ENCODE measurements at places on chromosomes 2 and 18.

DNA sequence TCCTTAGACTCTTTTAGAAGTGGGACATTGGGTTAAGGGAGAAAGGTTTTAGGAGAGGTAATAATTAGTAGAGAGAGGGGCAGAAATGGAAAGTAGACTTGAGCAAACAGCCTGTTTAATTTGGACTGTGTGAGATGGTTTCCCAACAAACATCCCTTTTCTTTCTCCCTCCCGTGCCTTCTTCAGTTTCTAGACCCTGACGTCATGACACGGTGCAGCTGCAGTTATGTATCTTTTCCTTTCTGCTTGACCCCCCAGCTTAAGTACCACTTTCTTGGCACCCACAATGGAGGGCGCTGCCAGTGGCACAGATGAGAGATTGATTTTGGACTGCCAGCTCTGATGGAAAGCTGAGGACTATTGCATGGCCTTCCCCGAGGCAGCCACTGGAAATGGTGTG, 86.9 kb upstream of the FAM136A start:
- DNase-seq: no peak

- DNase-seq: no peak
These were observed 45.2 kb downstream of the CYP1B1 start for GRCh38 chr2:38030635-38031355.

GRCh38 chr18:22483407-22483806, 65.7 kb upstream of the CTAGE1 start:
- DNase-seq: no peak

- no peak for DNase-seq
These were observed 83.9 kb upstream of the SLC39A10 start for GRCh38 chr2:195572895-195573683.

DNA sequence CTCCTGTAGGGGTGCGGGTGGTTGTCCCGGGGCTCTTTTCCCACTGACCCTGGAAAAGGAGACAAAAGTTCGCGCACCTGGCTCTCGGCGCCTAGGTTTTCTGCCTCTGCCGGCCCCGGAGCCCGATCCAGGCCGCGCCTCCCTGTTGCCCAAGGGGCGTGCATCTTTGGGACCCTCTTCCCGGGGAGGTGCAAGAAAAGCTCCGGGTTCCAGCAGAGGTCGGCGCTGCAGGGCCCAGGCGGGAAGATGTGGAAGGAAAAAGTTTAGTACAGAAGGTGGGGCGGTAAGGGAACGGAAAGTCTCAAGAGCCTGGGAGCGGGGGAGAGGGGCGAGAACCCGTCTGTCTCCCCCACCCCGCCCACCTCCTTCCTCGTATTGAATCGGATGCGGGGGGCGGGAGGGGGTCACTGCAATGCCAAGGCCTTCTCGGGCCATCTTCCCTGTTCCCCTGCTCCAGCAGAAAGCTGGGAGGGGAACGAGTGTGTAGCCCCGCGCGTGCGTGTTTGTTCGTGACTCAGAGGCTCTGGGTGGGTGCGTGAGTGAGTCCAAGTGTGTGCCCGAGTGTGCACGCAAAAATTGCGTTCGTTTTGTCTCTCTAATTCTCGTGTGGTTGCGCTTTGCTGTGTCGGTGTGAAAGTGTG, 6.3 kb upstream of the EN1 start:
- no peak for DNase-seq

DNA sequence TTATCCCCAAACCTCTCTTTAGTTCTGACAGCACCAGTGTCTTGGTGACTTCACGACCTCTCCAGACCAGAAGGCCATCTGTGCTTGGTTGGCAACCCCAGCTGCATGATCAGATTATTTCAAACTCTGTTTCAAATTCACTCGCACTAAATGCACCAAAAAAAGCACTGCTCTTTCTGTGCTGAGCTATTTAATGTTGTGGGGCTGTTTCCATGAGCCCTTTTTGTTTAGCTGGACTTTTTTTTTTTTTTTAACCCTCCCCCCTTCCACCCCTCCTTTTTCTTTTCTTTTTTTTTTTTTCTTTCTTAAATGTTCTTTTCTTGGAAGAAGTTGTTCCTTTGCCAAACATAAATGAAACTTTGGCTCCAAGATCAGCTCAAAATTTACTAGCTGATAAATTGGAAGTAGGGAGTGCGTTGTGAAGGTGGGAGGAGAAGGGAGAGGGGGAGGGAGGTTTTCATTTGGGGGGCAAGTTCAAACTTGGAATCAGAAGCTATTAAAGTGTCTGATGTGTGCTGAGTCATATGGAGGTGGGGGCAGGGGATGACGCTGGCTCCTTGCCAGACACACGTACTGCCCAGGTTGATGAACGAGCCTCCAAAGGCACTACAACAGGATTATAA, 543.0 kb upstream of the TNP1 start:
- peak; percentile 8 for DNase-seq

DNA sequence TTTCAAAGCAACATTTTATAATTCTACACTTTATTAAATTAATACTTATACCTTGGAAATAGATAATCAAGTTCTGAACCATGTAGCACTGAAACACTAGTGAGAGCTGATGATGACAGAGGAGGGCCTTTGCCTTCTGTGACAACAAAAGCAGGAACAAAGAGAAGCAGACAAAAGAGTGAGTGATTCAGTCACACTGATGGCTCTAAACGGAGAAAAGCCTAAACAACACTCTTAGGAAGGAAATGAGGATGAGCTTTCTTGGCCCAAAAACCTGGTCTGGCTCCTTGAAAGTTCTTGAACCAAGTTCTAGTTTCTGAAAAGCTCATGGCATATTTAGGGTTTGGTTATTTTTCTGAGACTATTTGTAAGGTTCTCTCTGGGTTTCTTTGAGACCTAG, 271.9 kb downstream of the DPP10 start:
- peak; percentile 18 for DNase-seq

DNA sequence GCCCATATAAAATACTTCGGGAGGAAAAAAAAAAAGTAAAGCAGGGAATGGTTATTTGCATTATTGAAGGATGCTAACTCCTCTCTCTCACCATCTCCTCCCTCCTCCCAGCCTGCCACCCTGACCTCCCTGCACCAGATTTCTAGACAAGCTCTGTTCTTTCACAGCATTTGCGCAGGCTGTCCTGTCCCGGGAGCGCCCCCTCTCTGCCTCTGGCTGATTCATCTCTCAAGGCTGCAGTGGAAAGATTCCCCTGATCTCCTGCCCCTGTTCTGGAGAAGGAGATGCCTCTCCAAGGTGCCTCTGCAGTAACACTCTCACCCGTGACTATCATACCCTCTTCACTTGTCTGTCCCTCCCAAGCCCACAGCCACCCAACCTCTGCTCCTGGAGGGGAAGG, 38.5 kb downstream of the COL4A4 start:
- no peak for DNase-seq

- peak; percentile 23 for DNase-seq
These were observed 71.4 kb downstream of the OLA1 start for GRCh38 chr2:174176898-174177297.

DNA sequence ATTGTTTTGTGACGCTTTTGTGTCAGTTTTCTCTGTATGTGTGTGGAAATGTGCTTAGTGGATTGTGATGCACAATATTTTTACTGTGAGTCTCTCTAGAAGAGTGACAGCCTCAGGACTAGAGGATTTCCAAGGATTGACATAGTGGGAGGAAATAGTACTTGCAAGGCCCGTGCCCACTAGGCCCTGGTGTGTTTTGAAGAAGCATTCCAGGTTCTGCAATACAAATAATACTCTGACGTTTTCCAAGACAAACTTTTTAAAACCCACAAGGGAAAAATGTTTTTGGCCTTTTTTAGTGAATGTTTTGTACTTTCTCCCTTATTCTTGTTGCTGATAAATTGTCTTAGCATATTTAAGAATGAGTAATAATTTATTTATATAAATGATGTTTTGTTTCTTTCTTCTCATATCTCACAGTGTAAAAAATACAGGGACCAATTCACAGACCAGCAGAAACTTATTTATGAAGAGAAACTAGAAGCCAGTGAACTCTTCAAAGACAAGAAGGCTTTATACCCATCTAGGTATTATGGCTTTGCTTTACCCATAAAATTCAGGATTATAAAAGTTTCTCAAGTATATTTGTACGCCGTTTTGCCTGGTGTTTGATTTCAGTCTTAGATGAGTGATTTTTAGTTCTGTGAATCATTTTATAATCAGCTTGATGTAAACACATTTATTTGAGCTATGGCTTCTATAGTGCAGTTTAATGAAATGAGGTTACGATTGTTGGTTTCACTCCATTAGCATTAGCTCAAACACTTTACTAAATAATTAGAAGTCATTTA, 165.6 kb downstream of the MYO1B start:
- DNase-seq: no peak

DNA sequence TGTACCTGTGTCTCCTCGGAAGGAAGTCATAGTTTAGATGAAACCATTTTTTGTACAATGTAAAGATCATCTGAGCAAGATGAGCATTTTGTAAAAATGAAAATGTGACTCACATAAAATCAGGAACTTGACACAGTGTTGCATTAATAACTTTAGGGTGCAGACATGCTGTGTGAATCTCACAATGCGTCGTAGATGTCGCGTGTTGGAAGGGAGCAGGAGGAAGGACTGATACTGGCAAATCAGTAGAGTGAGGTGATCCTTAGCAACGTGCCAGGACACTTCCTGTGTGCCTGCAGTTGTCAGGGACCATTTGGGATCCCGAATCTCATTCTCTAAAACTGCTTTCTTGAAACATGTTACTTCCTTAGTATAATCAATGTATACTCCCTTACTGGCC, 103.1 kb downstream of the SH3BP4 start:
- DNase-seq: no peak

- DNase-seq: no peak
These were observed 39.4 kb downstream of the TRAPPC12 start for GRCh38 chr2:3418766-3419404.

GRCh38 chr2:19021721-19022120, 336.7 kb downstream of the OSR1 start:
- DNase-seq: no peak

- no peak for DNase-seq
These were observed 51.4 kb upstream of the RIOK3 start for GRCh38 chr18:23401400-23402347.

GRCh38 chr2:112004253-112004645, 50.8 kb upstream of the TMEM87B start:
- DNase-seq: no peak

GRCh38 chr2:204657024-204657423, 111.7 kb downstream of the PARD3B start:
- no peak for DNase-seq

All from COR-L47 (cell line).